Activated CD4-positive, alpha-beta T cell treated with anti-CD3 and anti-CD28 coated beads, Interleukin-2, amount 50 U/mL, for 24 hours (primary cell): ENCODE measurements at places on chromosomes 4 and X.

GRCh38 chr4:129974730-129975129, 878.8 kb downstream of the C4orf33 start:
- DNase-seq = no peak

DNA sequence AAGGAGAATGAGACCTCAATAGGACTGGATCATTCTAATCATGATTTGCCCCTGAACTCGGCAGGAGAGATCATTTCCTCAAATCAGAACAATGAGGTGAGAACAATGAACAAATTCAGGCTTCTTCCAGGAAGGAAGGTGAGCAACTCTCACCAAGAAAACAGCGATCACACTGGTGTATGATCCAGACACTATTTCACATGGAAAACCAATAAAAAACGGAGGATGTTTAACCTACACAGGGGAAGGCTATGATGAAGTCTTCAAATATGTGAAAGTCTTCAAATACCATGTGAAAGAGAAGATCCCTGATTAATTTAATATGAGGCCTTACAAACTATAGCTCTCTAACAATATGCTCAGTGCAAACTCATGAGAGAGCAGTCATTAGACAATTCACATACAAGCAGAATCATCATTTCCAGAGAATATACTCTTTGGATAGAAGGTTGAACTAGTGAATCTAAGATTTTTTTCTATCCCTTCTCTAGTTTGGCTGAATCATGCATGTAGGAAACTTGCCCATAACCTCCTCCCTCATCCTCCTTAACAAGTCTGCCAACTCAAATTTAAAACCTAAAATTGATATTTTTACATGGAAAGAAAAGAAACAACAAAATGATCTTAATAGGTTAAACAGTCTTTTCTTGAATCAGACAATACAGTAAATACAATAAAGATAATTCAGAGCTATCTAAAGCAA, 122.5 kb downstream of the ADAMTS3 start:
- DNase-seq = no peak

DNA sequence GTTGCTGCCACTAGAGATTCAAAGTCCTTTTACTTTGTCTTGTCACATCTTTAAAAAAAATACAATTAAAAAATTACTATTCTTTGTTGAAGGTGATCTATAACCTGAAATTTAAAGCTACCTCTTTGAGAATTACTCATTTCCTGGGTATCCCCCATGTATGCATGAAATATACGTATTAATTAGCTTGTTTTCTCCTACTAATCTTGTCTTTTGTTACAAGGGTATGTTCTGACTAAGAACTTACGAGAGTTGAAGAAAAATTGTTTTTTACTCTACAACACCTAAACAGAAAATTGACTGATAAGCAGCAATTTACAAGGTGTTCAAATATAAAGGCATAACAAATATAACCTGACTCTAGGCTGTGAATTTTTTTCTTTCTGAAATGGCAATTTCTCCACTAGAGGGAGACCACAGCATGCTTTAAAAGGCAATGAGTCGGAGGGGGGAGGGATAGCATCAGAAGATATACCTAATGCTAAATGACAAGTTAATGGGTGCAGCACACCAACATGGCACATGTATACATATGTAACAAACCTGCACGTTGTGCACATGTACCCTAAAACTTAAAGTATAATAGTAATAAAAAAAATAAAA, 249.6 kb downstream of the OPHN1 start:
- DNase-seq = peak; percentile 4

GRCh38 chr4:58940167-58940566, 1830.0 kb upstream of the IGFBP7 start:
- no peak for DNase-seq

- DNase-seq = no peak
Measured at GRCh38 chrX:34288782-34289181, 156.7 kb upstream of the FAM47A start.

DNA sequence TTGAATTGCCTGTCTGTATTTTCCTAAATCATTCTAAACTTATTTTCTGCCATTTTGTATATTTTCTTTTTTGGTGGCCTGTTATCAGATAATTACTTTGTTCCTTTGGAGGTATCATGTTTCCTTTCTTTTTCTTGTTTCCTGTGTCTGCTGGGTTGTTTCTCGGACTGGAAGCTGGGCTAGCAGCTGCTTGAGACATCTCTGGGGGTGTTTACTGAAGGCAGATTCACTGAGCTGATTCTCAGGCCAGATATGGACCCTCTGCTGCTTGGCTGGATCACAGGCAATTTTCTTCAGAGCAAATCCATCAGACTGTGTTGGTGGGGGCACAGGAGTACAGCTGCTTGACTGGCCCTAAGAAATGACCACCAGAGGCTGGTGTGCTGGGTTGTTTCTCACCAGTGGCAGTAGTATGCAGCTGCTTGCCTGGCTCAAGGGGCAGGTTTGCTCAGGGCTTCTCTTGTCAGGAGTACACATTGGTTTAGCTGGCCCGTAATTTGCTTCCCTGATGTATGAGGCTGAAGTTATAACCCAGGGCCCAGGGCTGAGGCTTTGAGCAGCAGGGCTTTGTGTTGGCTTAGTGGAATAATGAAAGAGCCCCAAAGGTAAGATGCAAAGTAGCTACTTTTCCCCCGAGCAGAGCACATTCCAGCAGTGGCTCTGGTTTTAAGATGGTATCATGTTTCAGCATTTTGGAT, 680.6 kb downstream of the TECRL start:
- DNase-seq = no peak

DNA sequence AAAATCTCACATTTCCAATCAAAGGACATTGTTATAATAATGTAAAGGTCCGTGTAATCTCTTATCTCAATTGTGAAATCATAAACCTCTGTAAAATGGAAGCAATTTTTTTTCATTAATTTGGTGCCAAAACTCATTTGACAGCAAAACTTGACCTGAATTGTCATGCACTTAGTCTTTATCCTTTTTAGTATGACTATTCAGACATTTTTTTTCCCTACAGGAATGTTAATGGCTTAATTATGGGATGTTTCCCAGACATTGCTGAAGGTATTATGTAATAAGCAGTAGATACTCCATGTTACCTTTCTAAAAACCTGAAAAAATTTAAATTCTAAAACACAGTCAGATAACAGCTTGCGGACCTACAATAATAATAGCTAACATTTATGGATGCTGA, 228.9 kb downstream of the LHFPL1 start:
- no peak for DNase-seq

GRCh38 chr4:98996056-98996764, 689 bp downstream of the METAP1 start:
- no peak for DNase-seq

DNA sequence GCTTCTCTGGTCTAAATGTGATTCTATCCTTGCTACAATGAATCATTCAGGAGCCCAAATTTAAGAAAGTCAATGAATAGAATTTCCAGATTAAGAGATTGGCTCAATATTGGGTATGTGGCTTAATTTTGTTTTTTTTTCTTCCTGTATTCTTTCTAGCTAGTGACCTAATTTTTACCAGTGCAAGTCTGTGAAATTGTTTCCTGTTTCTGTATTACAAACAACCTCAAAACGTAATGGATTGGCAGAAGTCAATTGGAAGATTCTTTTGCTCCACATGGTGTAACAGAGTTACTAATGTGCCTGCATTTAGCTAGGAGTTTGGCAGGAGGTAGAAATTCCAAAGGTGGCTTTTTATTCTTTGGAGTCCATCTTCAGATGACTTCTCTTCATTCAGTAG, 17.6 kb downstream of the DYNLT3 start:
- DNase-seq = no peak

DNA sequence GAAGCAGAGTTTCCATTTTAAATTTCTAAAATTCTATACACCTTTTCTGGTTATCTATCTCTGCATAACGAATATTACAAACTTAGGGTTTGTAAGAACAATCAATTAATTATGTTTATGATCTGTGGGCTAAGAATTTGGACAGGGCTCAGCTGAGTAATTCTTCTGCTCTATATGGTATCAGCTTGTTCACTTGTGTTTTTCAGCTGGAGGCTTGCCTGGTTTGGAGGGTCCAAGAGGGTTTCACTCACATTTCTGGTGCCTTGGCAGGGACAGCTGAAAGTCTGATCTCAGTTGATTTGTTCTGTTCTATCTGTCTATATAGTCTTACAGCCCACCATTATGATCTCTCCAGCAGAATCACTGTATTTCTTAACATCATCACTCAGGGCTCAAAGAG, 57.8 kb upstream of the ADGRA3 start:
- no peak for DNase-seq

DNA sequence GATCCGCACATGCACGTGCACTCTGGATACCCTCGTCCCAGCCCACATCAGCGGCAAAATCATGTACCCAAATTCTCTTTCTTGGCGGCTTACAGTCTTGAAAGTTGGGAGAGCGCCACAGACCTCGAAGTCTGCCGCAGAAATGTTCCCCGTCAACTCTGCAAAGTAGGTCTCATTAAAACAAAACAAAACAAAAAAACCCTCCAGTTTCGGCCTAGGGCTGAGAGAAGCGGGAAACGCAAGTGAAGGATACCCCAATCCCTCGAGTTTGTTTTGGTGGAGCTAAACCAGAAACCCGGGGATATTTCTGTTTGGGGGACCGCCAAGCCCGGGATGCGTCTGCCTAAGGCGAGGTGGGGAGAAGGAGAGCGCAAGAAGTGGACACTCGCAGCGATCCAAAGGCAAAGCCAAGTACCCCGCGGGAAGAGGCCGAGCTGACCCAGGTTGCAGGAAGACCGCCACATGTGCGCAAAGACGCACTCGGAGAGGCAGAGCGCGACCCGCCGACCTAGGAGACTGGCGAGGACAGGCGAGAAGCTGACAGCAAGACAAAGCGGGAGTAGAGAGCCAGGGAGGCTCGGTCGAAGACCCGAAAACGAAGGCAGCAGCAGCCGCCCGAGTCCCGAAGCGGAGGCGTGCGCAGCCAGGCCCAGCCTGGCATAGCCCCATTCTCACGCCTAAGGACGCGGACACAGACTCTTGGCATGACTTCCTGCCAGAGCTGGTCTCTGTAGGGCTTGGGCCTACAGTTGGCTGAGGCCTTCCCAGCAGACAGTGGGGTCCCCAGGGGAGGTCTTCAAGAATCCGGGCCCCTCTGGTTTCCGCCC, 49.6 kb upstream of the BCOR start:
- DNase-seq = no peak

- DNase-seq = no peak
Measured at GRCh38 chr4:78312989-78313753, 238.4 kb upstream of the ANXA3 start.

DNA sequence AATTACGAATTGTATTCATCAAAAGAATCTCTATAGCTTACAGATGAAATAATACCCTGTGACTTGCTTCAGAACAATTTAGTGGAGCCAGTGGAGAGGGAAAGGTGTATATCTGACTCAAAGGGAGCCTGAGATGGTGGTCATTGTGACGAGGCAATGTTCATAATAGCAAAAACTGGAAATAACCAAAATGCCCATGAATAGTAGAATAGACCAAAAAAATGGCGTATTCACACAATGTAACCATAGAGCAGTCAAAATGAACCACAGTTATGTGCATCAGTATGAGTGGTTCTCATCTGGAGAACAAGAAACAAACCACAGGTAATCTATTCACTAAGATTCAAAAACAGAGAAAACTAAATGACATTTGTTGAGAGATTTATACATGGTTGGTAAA, 125.3 kb upstream of the CLNK start:
- no peak for DNase-seq

- DNase-seq = no peak
Measured at GRCh38 chr4:173413036-173413435, 14.1 kb upstream of the SCRG1 start.

- no peak for DNase-seq
Measured at GRCh38 chr4:179372746-179373145, 1930.5 kb upstream of the AGA start.

DNA sequence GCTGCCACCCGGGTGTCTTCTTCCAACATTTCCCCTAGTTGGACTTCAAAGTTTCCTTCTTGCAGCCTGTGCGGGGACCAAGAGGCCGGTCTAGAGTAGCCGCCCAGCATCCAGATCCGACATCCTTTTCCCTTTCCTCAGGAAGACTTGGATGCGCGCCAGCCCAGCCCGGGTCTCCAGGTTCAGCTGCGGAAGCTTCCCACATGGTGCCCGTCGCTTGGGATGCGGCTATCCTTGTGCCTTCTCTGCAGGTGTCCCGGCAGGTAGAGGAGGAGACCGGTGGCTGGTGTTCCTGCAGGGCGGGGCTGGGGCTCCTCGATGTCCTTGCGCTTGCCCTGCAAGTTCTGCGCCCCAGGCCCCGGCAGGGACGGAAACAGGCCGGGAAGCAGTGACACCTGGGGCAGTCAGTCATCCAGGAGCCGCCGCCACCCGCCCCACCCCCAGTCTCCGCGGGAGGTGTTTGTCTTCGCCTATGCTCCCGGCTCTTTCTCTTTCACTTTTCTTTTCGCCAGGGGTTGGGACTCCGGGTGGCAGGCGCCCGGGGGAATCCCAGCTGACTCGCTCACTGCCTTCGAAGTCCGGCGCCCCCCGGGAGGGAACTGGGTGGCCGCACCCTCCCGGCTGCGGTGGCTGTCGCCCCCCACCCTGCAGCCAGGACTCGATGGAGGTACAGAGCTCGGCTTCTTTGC, at the start of gene IL15:
TSS of gene IL15 (plus strand) at position 502 of the 689 bp plus-strand sequence. CDS start 82,882 bp downstream, outside the sequence.
- DNase-seq = peak; percentile 60

GRCh38 chr4:180101348-180102083, 2141.7 kb upstream of the TENM3 start:
- no peak for DNase-seq

- DNase-seq = peak; percentile 35
Measured at GRCh38 chrX:39149761-39150160, 348.5 kb downstream of the MID1IP1 start.

DNA sequence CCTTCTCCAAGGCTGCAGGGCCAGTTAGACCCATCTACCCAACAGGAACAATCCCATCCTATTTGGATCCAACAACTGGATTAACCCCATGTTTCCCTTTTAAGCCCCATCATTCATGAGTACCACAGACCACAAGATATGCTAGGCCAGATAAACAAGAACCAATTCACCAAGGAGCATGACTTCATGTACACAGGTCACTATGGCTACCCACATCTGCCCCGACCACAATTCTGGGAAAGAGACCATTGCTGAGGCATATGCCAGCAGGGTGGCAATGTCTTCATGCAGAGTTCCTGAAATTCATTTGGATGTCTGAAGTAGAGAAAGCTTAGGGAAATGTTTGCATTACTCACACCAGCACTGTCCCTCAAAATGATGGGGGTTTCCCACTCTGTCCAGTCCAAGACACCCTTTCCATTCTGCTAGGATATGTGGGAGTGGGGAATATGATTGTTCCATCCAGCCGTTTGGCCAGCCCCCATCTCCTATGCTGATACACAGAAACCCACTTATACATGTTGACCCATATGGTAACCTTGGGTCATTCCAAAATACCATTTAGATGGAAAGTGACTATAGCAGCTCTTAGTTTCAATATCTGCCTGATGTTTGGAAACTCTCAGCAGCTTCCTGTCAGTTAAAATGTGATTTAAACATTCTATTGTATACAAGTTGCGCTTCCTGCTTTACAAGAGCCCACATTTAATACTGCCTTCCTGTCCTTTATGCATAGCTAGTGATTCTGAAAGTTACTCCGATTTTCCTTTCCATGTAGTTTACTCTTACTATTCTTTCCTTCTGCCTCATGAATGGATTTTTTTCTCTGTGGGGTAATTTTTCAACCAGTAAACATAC, 129.0 kb downstream of the AMMECR1 start:
- DNase-seq = no peak

- DNase-seq = no peak
Measured at GRCh38 chr4:1192091-1192492, 19.7 kb upstream of the SPON2 start.

- DNase-seq = no peak
Measured at GRCh38 chrX:102650903-102651241, 411 bp upstream of the GPRASP1 start.

GRCh38 chr4:94803181-94803580, 45.4 kb downstream of the BMPR1B start:
- no peak for DNase-seq
